DMS79 treated with DMSO at 0.1 percent for 48 hours (cell line): ENCODE measurements at places on chromosomes 1 and 21.

- no peak for DNase-seq
Observed at GRCh38 chr1:18721041-18721440, 90.4 kb downstream of the PAX7 start.

DNA sequence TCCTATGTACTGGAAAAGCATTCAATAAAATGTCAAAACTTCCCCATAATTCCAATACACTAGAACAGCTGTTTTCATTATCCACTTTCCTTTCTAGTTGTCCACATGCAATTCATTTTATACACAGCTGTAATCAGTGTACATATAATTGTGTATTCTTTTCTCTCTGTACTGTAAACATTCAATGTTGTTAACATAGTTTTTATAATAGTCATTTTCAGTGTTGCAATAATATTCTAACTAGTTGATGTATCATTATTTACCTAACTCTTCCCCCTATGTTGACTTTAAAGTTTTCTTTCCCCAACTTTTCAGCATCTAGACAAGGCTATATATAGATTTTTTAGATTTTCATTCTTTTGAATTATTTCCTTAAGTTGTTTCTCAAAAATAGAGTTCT lies 44.4 kb downstream of the DIPK1A start:
- DNase-seq = no peak

DNA sequence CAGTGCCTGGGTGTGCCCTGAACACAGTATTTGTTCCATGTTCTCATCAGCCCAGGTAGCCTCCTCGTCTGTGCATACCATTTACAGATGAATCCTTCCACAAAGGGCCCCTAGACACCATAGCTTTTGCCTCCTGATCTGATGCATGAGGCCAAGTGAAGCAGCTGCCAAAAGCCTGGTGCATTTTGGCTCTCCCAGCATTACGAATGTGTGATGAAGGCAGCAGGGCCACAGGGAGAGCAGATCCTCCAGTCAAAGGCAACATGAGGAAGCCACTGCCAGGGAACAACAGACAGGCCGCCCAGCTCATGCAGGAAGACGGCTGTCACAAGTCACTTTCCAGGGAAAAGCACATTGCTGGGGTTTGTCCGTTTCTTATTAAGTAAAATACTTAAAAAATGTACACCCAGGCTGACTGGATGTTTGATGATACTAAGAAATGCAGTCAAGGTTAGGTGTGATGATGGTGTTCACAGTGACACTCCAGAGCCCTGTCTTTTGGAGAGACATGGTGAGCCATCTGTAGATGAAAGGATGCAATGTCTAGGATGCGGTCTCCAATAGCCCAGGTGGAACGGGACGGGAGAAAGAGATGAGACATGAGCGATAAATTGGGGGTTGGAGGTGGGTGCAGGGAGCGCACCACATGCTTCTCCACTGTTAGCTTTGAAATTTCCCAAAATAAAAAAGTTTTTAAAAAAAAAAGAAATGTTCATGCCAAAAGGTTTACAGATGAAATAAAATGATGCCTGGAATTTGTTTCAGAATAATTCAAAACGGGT lies 48.7 kb downstream of the NPHP4 start:
- no peak for DNase-seq

DNA sequence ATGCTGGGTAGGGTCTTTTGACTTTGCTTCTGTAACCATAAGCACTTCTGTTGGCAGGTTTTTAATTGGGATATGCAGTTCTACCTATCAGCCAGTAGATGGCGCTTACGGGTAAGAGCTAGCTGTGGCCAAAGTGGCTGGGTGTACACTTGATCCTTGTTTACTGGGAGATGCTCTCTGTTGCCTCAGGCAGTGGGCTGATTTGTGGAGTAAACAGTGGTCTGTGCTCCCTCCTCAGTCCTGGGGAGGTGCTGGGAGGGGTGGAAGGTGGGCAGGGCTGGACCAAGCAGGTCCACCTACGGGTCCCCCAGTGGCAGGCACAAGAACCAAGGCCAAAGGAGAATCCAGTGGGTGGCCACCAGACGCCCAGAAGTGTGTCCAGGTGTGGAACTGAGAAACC lies 43.4 kb downstream of the RALGPS2 start:
- DNase-seq = no peak

- DNase-seq = no peak
Observed at GRCh38 chr21:31943561-31943960, 70.7 kb downstream of the HUNK start.

DNA sequence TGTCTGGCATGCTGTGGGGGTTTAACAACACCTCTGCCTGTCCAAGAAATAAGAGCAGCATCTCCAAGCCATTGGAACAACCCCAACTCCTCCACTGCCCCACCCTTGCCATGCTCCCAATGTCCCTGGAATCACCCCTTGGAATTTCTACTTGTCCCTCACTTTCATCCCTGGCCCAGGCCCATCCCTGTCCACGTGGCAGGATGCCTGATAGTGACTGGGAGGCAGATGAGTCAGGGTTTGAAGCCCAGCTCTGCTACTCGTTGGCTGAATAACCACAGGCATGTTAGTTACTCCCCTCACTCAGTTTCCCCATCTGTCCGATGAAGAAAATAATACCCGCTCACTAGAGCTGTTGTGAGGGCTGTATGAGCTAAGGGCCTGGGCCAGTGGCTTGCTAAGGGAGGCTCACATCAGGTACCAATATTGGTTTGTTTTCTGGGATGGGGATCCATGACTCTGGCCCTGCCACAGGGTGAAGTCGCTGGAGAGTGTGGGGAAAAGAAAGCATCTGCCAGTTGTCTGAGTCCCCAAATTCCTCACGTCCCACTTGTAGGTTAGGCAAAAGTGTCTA lies 99.4 kb upstream of the TLR5 start:
- DNase-seq = no peak

GRCh38 chr1:226691247-226691646 lies 47.8 kb downstream of the ITPKB start:
- no peak for DNase-seq

- peak; percentile 28 for DNase-seq
Observed at GRCh38 chr1:23343221-23344110, 618 bp downstream of the HNRNPR start.

DNA sequence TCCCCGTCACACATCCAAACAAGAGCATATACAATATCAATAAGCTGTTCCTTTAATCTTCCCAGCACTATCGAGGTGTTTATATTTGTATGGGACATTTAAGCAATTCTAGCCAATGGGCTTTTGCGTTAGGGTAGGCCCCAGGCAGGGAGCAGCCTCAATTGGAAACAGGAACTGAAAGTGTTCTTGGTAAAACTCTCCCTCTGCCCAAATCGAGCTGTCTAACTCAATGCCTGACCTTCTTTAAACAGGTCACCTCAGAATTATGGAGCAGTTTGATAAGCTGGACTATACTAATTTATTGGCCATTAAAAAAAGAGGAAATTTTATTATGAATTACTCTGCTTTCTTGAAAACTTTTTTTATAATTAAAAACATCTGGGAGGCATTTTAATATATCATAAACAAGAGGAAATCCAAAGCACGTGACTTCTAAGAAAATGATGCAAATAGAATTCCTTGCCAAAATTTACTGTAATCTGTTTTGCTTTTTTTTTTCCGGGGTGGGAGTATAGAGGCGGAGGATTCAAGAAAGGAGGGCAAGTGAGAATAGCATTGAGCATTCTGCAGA lies 498.1 kb downstream of the LMO4 start:
- DNase-seq = no peak

DNA sequence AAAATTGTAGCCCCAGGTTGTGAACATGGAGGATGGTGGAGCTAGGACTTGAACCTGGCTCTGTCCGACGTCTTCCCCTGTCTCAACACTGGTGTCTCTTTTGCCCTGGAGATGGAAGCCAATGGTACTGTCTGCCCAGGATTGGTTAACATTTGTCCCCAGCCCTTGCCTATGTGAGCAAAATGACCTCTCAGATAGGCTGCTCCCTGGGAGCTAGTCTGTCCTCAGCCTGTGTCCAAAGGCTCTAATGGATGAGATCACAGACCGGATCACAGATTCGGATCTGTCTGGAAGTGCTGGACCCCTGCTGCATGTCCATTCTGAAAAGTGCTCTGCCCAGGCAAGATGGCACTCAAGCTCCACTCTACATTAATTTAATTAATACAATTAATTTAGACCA lies 394.4 kb upstream of the VAMP3 start:
- no peak for DNase-seq

DNA sequence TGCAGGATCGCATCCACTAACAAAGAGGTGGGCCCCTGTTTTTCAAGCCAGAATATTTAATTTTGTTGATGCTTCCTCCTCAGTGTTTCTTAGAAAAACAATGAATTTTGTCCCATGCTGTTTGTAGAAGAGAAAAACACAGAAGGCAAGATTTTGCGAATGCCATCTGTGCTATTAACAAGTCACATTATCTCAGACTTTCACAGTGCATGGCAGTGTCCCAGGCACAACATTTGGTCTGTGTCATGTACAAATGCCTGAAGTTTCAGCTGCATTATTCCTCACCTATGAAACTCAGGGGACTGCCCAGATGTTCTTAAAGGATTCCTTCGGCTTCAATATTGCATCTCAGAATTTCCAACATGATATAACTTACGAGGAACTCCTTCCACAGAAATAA lies 99.6 kb upstream of the ZC3H11B start:
- no peak for DNase-seq

DNA sequence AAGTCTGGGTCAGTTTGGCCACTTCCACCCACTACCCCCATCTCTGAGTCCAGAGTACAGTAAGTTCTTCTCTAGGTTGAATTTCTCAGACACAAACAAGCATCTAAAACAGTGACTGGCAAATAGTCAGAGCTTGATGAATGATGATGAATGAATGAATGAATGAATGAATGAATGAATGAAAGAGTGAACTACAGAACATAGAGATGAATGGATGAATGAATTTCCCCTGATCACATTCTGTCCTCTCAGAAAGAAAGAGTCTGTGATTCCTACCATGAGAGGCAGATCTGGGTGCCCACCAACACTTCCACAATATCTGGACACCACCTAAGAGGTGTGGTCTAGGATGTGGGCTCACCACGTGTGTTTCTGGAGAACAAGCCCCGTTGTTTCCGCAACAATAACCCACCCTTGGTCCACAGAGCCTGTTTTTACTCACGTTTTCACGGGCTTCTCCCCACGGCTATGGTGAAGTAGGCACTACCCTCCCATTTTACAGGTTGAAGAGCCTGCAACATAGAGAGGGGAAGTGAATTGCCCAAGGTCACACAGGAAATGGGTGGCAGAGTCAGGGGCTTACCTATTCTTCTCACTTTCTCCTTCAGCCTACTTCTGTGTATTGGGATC lies 40.2 kb upstream of the IFFO2 start:
- no peak for DNase-seq

GRCh38 chr1:51622455-51622913 lies 5.6 kb downstream of the OSBPL9 start:
- peak; percentile 85 for DNase-seq

- DNase-seq = no peak
Observed at GRCh38 chr1:55463814-55464475, 248.8 kb upstream of the USP24 start.

DNA sequence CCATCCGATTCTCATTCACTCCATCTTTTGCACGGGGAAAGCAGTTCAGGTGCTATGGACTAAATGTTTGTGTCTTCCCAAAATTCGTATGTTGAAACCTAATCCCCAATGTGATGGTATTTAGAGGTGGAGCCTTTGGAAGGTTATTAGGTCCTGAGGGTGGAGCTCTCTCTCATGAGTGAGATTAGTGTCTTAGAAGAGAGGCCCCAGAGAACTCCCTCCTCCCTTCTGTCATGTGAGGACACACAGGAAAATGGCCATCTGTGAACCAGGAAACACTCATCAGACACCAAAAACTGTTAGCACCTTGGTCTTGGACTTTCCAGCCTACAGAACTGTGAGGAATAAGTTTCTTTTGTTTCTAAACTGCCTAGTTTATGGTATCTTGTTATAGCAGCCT lies 15.8 kb upstream of the CCDC190 start:
- no peak for DNase-seq

GRCh38 chr1:227753999-227754711 lies 18.9 kb downstream of the SNAP47 start:
- no peak for DNase-seq

GRCh38 chr1:170162459-170163246 lies 16.9 kb downstream of the NTMT2 start:
- no peak for DNase-seq

DNA sequence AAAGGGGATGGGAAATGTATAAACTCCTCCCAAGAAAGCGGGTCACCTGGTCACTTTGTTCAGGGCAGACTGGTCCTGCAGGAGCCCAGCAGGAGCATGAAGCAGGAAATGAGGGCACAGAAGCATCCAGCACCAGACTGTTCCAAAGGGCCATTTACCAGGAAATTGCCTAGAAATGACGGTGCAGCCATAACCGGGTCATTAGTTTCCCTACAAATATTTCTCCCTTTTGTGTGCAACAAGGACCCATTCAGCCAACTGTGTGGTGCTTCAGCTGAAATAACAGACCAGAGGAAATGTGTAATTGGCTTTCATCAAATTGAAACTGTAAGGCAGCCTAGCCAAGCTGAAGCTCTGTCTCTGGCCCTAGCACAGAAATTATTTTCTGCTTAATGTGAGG lies 7.6 kb upstream of the CTTNBP2NL start:
- no peak for DNase-seq

GRCh38 chr1:153259387-153259786 lies at the start of gene LORICRIN:
LORICRIN (plus strand) TSS chr1:153259687; CDS start chr1:153260950, 1,263 bp downstream.
- DNase-seq = no peak

DNA sequence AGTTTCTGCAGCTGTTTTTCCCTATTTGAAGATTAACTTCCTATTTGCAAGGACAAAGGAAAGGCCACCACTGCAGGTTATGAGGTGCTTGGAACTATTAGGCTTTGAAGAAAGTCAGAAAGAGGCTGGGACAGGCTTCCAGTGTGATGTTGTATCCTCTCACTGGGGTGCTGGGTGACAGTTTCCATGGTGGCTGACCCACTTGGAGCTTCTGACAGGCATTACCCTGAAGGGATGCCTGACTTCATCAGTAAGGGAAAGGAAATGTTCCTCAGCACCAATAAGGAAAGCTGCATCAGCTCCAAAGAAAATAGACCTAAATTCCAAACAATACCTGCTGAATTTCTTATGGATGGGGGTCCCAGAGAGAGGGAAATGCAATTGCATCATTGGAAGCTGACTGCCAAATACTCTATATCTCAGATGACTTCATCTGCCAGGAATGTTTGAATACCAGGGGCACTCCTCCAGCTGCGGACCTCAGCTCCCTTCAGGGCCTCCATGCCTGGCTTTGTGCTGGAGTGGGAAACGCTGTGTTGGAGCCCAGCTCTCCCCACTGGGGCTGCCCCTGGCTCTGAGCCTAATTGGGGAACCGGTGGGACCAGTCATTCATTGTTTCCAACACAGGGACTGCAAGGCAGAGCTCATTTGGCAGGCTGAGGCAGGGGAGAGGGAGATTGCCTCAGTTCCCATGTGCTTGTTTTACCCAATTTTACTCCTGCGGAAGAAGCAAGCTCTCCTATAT lies 76.6 kb downstream of the RGL1 start:
- DNase-seq = peak; percentile 69
